ENCODE measurements at places on chromosomes 5 and 9.

GRCh38 chr9:88925481-88925880, 65.8 kb upstream of the S1PR3 start:
- no peak for DNase-seq

DNA sequence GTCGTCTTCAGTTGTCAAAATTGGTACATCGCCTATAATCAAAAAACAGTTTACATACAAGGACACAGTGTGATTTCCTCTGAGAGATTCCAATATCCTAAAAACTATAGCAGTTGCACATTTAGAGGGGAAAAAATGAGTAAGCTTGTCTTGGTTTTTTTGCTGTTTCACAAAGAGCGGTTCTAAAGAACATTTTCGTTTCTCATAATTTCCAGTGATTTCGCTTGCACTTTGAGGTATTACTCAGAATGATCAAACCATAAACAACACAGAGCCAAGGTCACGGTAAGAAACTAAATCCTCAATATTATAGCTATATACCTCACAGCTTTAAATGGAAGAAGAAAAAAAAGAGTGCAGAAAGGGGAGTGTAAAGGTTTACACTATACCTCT, 861 bp downstream of the MTX3 start:
- no peak for DNase-seq

- DNase-seq: no peak
Measured at GRCh38 chr5:9316733-9317132, 229.1 kb downstream of the SEMA5A start.

- no peak for DNase-seq
Measured at GRCh38 chr5:168710706-168711105, 131.5 kb upstream of the PANK3 start.

DNA sequence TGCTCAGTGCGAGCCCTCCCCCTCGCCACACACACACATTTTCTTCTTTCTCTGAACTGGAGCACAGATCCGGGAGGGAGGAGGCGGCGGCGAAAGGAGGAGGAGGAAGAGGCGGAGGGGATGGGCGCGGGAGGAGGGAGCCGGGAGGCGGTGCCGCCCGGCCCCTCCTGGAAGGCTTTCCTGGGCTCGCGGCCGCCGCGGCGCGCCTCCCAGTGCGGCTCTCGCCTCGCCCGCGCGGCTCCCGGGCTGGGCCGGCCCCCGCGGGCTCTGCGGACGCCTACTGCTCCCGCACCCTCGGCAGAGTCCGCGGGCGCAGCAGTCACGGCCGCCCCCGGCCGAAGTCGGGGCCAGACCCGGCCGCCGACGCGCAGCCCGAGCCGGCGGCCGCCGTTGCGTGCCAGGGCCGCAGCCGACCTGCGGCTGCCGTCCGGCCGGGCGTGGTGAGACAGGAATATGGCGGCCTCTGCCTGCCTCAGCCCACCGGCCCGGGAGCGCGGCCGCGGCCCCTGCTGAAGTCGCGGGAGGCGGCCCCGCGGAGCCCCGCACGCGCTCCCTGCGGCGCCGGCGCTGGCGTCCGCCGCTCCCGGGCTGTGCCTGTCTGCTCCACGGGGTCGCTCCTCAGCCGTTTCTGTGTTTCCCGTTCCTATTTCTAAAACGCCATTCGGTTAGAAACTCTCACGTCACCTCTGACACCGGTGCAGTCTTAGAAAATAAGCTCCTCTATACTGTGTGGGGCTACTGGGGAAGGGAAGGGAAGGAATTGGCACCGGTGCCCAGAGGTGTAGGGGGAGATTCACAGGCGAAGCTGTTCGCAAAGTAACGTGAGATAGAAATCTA, 500 bp upstream of the GNAQ start:
- no peak for DNase-seq

All from cortex of kidney (tissue), 1 donor.